Nephron progenitor cell (in vitro differentiated cells): ENCODE measurements at places on chromosomes 4 and X.
A peak's percentile ranks its signal among the peaks of the same experiment; 100 is the strongest.

GRCh38 chr4:165612936-165613335, 234.1 kb downstream of the CPE start:
- no peak for DNase-seq

GRCh38 chrX:154855256-154855655, 20.8 kb upstream of the SMIM9 start:
- DNase-seq, result no peak

- DNase-seq, result no peak
Measured at GRCh38 chr4:165994701-165995100, 121.7 kb downstream of the TLL1 start.

GRCh38 chrX:97909245-97909644, 1025.5 kb downstream of the RPA4 start:
- DNase-seq, result no peak

- peak; percentile 8 for DNase-seq
Measured at GRCh38 chr4:52982255-52982945, 120.3 kb downstream of the RASL11B start.

DNA sequence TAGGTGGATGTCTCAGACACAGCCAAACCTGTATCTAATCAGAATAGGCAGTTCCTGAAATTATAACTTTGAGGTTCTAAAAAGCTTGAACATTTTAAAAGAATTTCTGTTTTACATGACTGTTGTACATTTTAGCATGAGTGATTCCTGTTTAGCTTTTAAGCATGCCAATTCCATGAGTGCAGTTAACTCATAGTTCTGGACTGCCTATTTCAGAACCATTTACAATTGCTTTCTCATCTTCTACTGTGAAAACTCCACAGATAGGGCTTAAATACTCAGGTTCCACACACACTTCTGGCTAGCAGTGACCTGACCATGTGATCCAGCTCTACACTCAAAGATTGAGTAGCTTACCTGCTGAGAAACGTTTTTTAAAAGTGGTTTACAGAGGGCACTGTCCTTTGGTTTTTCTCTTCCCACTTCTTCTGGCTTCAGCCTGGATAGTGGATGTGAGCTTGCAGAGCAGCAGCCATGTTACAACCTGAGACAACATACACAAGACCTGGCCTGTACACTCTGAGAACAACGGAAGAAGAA, 280.8 kb downstream of the ANKRD50 start:
- no peak for DNase-seq

GRCh38 chr4:12041828-12042227, 613.1 kb upstream of the HS3ST1 start:
- DNase-seq, result peak; percentile 5

DNA sequence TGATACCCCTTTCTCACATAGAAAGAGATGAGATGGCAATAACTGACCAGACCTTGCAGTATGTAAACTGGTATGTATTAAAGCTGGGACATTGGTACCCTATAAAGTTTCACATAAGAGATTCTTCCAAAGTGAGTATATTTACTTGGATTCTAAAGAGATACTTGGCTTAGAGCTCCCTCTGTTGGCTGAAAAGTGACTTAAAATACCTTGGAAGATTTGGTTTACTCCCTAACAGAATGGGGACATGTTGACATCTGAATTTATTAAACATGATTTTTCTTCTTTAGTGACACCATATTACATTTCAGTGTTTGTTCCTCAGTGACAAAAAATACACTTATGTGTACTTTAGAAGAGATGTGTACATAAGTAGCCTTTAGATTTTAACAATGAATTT, 47.9 kb upstream of the RGN start:
- DNase-seq, result peak; percentile 20
